CD4-positive, alpha-beta T cell treated with Interferon gamma for 1 hour (primary cell): ENCODE measurements at places on chromosomes 2 and 18.

DNA sequence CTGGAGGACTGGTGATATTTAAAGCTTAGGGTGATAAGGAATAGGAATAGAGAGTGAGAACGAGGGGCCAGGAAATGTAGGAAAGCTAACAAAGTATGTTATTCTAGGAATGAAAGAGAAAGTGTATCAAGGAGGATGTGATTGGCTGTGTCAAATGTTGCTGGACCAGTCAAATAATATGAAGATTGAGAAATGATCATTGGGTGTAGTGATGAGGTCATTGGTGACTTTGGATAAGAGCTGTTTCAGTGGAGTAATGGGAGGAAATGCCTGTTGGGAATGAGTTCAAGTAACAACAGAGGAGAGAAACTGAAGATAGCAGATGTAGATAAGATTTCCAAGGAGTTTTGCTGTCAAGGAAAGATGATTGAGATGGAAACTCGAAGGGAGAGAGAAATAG lies 74.4 kb downstream of the UBE2E3 start:
- DNase-seq = no peak

DNA sequence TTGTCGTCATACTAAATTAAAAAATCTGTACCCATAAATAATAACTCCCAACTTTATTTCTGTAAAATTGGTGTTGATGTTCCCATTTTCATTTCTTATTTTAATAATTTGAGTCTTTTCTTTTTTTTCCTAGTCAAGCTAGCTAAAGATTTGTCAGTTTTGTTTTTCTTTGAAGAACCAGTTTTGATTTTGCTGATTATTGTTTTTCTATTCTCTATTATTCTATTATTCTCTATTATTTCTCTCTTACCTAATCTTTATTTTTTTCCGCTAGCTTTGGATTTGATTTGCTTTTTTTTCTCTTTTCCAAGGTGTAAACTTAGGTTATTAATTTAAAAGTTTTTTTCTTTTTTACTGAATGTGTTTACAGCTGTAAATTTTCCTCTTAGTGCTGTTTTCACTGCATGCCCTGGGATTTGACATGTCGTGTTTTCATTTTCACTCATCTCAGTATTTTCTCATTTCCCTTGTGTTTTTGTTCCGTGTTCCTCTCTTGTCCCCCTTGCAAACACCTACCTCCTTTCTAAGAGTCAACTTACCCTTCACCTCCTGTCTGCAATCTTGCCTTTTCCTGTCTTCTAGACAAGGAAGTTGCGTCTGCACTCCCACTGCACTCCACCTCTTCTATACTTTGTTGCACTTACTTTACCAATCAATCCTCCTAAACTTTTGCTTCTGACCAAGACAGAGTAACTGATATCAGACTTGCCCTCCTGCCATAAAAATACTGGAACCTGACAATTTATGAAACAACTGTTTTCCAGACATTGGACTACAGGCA lies 18.8 kb downstream of the PSMG2 start:
- DNase-seq = no peak

DNA sequence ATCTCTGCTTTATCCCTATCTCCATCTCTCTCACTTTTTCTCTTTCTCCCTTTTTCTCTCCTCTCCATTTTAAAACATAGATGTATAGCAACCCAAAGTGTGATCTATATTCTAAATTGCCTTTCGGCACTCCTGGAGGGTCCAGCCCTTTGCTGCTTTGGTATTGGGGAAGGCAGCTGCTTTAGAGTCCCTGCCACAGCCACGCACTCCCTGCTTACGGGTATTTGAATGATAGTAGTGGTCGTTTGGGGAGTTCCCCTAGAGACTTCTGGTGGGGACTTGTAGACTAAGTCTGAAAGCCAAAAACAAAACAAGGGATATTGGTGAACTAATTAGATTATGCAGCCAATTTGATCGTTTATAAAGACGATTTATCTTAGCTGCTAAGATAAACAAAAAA lies 11.9 kb downstream of the QPCT start:
- no peak for DNase-seq

GRCh38 chr2:206481056-206481455 lies 37.7 kb downstream of the ADAM23 start:
- DNase-seq = no peak

GRCh38 chr2:240503848-240504247 lies 53.9 kb downstream of the ANKMY1 start:
- no peak for DNase-seq

GRCh38 chr18:49031511-49032188 lies 80.9 kb upstream of the SMAD7 start:
- peak; percentile 61 for DNase-seq

GRCh38 chr2:7279421-7279949 lies 362.3 kb downstream of the RNF144A start:
- no peak for DNase-seq

DNA sequence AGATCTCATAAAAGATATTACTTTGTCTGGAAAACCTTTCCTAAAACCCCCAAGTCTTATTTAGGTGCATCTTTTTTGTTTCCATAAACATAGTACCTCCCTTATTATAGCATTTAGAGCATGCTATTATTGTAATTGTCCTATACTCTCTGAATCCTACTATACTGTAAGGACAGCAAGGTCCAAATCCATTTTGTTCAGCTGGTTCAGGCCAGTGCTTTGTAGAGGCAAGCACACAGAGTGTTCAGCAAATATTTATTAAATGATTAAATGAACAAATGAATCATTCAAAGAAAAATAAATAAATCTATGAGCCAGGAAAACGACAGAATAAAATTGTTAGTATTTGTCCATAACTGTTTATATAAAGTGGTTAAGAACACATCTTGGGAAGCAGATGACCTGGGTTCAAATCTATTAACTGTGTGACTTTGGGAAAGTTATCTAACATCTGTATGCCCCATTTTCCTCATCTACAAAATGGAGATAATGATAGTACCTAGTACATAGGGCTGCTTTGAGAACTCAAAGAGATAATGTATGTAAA lies 86.0 kb downstream of the COL3A1 start:
- DNase-seq = no peak
